ENCODE measurements at places on chromosomes 3 and 15.
A peak's percentile ranks its signal among the peaks of the same experiment; 100 is the strongest.

DNA sequence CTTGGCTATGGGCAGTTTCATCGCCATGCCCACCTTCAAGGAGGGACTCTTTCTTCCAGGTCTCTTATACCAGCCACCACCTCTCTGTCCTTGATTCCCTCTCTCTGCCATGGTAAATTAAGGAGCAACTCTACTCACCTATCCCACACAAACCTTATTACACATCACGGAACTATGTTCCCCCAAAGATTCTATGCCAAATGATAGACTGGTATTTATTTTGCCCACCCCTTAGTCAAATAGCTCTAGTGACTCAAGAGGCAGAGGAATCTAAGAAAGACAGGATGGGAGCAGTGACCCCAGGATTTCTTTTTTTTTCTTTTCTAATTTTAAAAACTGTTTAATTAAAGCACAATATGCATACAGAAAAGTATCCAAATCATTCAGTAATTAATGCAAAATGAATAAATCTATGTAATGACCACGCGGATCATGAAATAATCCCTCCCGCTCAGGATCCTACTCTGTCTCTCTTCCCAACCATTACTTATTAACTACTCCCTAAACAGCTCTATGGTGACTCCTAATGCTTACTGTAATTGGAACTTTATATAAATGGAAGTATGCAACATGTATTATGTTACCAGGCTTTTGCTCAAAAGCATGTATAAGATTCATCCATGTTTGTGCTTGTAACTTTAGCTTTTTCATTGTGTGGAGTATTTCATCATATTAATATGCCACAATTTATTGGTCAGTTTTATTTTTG, 410.8 kb upstream of the RASGRP1 start:
- DNase-seq: no peak

GRCh38 chr3:29453284-29454001, 172.6 kb downstream of the RBMS3 start:
- DNase-seq: no peak

- no peak for DNase-seq
These were observed 67.0 kb upstream of the ABHD2 start for GRCh38 chr15:89021224-89021623.

DNA sequence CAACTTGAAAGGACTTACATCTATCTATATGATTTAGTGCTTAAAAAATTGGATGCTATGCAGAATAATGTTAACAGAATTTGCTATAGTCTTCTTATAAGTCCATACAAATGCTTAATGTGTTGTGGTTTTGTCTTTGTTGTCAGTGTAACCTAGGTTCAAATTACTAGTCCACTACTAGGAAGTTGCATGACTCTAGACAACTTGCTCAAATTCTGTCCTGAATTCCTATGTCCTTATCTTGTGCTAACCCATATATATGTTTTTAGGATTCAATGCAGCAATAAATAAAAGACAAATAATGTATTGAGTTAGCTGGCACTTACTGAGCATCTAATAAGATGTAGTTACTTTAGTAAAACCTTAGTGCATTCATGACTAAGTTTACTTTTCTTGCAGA, 276.5 kb upstream of the KCNMB2 start:
- DNase-seq: no peak

DNA sequence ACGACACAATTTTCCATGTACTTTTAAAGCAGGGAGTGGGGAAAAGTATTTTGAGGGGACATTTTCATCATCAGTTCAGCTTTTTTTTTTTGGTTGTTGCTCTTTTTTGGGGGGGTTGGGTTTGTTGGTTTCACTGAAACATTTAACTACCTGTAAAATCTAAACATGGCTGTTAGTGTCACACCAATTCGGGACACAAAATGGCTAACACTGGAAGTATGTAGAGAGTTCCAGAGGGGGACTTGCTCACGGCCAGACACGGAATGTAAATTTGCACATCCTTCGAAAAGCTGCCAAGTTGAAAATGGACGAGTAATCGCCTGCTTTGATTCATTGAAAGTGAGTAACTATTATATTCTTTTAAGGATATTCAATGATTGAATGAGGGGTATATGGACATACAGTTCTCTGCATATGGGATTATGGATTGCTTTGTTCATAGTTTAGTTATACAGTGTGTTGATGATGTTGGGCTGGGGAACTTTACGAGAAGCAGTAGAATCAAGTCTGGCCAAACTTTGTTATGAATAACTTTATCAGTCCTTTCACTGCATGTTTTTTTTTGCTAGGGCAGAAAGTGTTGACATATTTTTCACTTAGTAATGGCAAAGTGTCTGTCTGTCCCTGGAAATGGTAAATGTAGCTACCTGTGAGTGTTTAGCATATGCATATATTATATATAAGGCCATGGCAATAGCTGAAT, 31.5 kb downstream of the MBNL1 start:
- no peak for DNase-seq

- no peak for DNase-seq
These were observed 98.4 kb downstream of the NAALADL2 start for GRCh38 chr3:174957551-174958001.

- no peak for DNase-seq
These were observed 270.7 kb upstream of the LRTM1 start for GRCh38 chr3:55198554-55198953.

- DNase-seq: no peak
These were observed 253.6 kb downstream of the CNTN6 start for GRCh38 chr3:1346386-1346785.

DNA sequence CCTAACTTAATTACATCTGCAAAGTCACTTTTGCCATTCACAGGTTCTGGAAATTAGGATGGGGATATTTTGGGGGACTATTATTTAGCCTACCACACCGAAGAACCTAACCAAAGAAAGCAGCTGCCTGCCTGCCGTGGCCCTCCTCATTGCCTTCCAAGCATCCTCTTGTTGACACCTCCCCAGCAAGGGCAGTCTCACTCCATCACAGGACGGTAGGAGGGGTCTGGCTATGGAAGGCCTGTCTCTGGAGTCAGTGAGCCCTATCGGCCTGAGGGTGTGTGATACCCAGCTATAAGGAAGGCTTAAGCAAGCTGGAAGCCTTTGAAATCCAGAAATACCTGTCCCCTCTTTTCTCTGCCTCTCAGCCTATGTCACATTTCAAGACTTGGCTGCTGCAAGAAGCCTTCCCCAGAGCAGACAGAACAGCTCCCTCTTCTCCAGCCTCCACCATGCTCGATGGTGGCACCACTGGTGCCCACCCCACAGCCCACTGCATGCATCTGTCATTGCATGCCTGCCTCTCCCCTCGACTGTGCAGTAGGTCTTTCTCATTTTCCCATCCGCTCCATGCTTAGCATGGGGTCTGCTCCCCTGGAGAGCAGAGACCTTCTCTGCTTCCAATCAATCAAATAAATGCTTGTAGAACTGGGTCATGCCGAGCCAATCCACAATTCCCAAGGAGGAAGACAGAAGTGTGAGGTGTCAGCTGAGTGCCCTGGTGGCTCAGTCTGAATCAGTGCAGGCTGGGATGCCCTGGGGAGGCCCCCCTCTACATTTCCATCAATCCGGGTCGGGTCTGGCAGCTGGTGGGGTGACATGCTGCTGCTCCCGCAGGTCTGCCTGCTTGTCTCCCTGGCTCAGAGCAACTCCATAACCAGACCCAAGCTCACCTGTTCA, 23.9 kb upstream of the LOXL1 start:
- no peak for DNase-seq

GRCh38 chr3:76107935-76108570, 322.7 kb upstream of the ZNF717 start:
- peak; percentile 2 for DNase-seq

DNA sequence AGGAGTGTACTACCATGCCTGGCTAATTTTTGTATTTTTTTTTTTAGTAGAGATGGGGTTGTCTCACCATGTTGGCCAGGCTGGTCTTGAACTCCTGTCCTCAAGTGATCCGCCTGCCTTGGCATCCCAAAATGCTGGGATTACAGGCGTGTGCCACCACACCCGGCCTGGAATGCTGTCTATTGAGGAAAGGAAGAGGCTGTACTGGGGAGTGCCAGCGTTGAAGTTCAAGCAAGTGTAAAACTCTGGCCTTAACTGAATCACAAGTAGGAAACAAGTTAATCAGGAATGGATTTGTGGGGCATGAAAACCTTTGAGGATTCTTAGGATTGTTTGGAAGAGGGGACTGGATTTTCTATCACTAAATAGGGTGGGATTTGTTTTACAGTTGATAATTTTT, 1.4 kb upstream of the SENP2 start:
- no peak for DNase-seq

DNA sequence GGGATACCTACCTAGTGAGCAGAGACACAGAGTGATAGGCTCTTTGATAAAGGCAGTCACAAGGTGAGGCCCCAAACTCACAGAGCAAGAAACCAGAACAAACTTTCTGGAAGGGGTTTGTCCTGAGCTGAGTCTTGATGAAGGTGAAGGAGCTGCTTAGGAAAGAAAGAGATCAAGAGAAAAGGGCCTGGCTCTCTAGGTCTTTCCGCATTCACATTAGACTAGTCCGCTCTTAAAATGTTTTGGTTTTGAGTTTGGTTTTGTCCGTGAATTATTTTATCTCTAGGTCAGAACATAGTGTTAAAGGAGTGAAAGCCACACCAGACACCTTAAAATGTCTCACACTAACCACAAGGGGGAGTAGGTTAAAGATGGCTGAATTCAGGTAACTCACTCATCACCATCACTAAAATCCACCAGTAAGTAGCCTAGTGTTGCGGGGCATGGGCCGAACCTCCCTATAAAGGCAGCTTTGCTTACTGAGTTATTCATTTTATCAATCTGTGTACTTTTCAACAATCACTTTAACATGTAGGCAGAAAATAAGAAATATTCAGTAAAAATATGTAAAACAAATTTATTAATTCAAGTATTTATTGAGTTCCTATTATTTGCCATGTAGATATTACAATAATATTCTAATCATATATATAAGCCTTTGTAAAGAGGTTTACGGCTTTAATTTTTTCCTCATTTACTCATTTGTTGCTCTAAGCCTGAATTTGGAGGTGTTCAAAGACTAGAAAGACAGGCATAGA, 121.5 kb upstream of the TSC22D2 start:
- DNase-seq: peak; percentile 67

DNA sequence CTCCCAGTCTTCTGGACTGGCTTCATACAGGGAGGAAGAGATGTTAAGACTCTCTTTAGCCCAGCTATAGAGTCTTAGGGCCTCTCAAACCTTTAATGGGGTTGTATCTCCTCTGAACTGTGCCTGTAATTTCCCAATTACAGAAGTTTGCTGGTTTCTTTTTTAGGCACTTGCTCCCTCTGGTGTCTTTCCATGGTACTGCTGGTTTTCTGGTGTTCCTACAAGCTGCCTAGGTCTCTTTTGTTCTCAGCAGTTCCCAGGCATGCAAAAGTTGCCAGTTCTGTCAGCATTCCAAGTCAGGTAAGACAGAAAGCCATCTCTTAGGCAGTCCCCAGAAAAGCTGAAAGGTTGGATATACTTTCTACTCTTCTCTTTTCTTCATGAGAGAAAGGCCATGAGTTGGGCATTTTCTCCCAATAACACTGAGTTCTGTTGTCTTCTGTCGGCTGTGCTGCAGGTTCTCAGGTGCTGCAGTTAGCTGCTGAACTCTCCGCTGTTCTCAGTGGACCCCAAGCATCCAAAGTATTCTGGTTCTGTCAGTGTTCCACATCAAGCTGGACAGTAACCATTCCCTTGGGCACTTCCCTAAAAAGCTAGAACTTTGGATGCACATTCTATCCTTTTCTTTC, 54.4 kb upstream of the EHHADH start:
- DNase-seq: peak; percentile 79

GRCh38 chr15:33226559-33227181, 32.2 kb upstream of the FMN1 start:
- peak; percentile 24 for DNase-seq

DNA sequence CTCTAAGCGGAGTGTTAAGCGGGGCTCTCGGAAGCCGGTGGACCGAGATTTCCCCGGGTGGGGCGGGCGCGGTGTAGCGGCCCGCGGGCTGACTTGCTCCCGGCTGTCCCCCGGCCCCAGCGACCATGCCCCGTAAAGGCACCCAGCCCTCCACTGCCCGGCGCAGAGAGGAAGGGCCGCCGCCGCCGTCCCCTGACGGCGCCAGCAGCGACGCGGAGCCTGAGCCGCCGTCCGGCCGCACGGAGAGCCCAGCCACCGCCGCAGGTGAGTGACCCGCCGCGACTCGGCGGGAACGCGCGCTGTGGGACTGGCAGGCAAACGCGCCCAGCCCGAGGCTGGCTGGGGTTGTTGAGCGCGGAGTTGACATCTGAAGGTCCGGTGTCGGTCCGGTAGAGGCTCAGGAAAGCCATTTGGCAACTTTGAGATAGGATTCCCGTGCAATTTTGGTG, 1.3 kb downstream of the SMC4 start:
- DNase-seq: peak; percentile 23

DNA sequence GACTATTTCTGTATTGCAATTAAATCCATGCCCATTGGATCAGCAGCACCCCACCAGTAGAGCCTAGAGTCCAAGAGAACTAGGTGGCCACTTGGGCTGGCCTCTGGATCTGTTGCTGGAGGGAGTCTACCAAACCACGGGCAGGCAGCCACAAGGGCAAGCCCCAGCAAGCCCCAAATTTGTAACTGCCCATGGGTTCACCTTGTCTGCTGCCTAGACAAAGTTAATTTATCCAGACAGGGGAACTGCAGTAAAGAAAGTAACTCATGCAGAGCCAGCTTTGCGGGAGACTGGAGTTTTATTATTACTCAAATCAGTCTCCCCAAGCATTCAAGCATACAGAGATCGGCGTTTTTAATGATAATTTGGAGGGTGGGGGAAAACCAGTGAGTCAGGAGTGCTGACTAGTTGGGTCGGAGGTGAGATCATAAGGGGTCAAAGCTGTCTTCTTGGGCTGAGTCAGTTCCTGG, 74.0 kb upstream of the TERB2 start:
- no peak for DNase-seq

GRCh38 chr15:29452881-29453731, 183.5 kb upstream of the NSMCE3 start:
- DNase-seq: no peak

- no peak for DNase-seq
These were observed 9.9 kb upstream of the UBL7 start for GRCh38 chr15:74470631-74471395.

- DNase-seq: no peak
These were observed 257.1 kb upstream of the TRIM42 start for GRCh38 chr3:140420621-140421357.

GRCh38 chr3:70471464-70472342, 159.3 kb upstream of the MDFIC2 start:
- DNase-seq: no peak

GRCh38 chr3:71504250-71505036, 79.1 kb downstream of the FOXP1 start:
- peak; percentile 51 for DNase-seq

GRCh38 chr15:49083401-49084284, 37.4 kb upstream of the SECISBP2L start:
- DNase-seq: no peak

DNA sequence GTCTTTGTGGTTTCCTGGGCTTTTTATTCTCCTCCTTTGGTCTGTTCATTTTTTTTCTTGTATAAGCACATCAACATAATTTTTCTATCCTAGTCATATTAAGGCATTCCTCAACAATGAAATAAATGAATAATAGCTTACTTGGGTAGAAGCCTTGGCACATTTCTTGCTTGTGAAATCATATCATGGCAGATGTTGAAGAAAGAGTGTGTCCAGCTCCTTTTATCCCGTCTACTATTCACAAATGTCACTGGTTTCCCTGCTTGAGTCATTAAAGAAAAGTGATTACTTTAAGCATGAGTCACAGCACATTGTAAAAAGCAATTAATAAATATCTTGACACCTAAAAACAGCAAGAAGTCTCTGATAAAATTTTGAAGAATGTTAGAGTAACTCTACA, 42.1 kb downstream of the MINAR1 start:
- no peak for DNase-seq
